ENCODE measurements at places on chromosomes 7 and 10.

DNA sequence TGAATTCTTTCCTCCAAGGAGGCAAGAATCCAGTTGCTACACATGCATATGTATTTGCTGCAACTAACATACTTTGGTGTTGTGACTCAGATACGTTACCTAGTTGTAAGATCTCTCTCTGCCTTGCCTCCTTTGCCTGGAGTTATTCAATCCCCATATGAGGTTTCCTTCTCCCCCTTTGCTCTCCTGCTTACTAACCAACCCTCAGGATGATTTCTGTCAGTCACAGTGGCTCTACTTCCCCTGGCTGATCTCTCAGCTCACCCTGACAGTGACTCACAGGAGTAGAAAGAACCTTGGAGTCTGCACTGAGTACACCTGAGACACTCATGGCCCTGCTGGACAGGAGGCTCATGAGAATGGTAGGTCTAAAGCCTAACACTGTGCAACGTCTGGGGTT, 92.0 kb downstream of the TMEM106B start:
- DNase-seq, result no peak

DNA sequence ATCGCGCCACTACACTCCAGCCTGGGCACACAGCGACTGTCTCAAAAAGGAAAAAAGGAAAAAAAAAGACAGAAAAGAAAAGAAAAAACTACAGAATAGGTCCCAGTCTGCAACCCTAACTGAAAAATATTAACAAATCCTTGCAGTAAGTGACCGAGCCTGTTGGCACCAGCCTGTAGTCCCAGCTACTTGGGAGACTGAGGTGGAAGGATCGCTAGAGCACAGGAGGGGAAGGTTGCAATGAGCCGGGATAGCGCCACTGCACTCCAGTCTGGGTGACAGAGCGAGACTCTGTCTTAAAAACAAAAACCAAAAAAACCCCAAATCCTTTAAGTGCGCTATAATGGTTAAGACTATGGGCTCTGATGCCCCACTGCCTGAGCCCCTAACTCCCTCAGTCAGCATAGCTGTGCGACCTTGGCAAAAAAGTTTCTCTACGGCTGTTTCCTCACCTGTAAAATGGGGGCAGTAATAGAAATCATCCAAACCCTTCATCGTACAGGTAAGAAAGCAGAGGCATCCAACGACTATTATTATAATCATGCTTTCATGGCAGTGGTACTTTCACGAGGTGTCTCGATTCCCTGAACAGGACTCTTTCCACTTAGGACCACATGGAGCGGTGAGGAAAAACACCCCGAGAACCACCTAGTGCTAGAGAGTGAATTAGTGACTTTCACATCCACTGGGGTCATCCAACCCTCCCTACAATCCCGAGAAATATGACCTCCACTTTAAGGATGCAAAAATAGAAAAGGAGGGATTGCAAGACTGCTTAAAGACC, 755 bp downstream of the TOMM7 start:
- DNase-seq, result no peak

DNA sequence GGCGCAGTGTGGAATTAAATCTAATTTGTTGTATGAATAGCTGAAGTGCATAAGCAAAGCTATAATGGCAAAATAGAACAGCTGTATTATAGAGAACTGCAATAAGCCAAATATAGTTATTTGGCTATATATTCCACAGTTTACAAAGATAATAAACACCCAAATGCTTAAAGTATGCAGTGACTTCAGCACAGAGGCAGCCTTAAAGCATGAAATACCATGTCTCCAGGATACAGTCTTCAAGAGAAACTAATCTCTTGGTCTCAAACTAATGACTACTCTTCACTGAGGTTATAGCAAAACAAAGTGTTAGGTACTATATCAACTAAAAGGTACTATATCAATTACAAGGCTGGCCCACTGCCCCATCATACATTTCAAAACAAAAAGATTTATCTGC, 48.0 kb downstream of the NT5C2 start:
- peak; percentile 22 for DNase-seq

DNA sequence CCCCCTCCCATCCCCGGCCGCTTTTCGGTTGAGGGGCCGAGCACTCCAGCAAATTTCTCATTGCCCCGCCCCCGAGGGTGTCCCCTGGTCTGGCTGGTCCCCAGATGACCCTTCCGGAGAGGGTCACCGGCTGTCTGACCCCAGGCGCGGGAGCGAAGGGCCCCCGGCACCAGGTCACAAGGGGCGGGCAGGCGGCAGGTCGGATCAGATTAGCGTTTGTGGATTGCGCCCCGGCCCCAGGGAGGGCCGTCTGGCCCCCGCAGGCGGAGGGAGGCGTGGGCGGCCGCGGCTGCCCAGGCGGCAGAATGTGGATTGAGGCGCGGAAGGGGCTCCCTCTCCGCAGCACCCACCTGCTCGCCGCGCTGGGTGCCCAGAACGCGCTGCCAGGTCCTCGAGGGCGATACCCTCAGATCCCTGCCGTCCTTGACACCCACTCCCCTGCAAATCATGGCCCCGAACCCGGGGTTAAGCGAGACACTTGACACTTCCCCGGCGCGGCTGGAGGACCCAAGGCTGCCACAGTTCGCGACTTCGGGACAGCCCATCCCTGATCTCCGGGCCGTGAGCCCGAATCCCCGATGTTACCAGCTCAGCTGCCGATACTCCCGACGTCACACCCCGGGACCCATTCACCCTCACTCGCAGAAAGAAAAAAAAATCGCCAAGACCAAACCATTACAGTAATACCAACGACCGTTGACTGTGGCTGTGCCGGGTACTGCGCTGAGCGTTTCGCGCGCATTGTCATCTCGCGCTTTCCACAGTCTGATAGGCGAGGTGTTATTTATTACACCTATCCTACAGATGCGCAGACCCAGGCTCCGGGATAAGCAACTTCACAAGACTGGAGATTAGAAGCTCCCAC, 953 bp downstream of the NODAL start:
- no peak for DNase-seq

DNA sequence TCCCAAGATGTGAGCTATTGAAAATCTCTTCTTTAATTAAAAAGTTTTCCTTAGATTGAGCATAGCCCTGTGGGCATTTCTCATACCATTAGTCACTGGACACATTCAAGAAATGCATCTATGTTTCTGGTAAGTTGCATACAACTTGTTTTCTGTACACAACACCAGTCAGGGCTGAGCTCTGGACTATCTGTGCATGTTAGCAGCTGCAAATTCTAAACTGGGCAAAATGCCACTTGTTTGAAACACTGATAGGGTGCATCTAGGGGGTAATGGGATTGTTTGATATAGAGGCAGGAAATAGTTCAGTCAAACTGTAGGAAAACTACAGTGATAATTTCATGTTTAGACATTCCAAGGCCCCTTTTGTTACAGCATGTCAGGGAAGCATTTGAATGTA, 145.6 kb upstream of the NPY start:
- no peak for DNase-seq

DNA sequence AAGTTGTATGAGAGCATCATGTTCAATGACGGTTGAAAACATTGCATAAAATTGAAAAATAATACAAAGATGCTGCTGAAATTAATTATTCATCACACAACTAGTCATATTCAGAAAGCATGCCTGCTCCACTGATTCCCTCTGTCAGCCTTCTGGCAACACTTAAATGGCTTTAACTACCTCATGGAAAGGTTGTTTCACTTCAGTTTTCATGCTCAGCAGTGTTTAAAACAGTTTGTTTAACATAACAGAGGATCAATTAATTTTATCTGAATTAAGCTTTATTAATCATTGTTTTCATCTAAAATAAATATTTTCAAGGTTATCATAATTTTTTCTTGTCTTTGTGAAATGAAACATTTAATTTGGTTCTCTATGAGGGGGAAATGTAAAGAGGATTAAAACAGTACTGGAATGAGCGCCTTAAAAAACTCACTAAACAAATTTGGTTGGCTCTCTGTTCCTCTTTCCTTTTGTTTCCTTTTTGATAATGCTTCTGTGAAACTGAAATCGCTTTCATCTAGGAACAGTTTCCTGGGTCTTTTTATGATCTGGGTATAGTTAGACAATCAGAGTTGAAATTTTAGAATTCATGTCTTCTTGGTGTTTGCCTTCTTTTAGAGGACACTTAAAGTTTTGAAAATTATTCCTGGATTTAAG, 427.4 kb downstream of the SH2D4B start:
- no peak for DNase-seq

GRCh38 chr10:133347710-133348517, 741 bp downstream of the PRAP1 start:
- no peak for DNase-seq

- peak; percentile 42 for DNase-seq
Observed at GRCh38 chr7:139995017-139995915, 67.5 kb downstream of the PARP12 start.

- DNase-seq, result no peak
Observed at GRCh38 chr10:58300676-58301075, 31.7 kb downstream of the CISD1 start.

DNA sequence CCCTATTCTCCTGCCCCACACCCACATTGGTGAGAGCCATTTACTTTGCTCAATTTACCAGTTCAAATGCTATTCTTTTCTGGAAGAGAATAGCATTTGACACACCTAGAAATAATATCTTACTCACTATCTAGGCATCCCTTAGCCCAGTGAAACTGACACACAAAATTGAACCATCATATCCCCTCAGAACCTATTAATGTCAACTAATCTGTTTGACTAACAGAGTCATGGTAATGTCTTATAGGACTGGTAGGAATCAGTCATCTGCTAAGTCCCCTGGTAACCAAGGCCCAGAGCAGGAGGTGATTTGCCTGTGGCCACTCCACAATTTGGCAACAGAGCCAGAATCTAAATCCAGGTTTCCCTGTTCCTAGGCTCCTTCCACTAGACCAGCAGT, 63.3 kb downstream of the PPP1R3C start:
- DNase-seq, result no peak

DNA sequence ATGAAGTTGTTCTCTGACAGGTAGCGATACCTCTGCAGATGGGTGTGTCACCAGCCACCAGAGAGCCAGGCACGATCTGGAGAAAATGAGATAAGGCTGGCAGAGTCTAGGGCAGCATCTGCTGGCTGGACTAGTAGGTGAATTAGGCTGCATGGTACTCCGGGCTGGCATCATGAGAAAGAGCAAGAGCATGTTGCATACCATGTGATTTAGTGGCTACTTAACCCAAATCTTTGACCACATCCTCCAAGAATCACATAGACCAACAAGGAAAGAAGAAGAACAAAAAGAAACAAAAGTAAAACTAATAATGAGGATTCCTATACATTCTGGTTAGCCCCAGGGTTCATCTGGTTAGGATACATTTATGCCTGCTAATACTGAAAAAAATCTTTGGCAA, 23.4 kb upstream of the FAM170B start:
- no peak for DNase-seq

DNA sequence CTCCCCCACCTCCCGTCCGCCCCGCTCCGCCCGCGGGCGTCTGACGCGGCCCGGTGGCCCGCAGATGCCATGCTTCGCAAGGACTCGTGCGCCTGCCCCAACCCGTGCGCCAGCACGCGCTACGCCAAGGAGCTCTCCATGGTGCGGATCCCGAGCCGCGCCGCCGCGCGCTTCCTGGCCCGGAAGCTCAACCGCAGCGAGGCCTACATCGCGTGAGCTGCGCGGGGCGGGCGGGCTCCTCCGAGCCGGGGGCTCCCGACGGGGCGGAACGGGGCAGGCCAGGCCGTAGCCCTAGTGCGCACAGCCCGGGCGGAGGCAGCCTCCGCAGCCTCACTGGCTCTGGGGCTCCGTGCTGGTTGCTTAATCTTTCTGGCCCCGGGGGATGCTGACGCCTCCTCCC, 2.8 kb downstream of the ASIC3 start:
- peak; percentile 83 for DNase-seq

DNA sequence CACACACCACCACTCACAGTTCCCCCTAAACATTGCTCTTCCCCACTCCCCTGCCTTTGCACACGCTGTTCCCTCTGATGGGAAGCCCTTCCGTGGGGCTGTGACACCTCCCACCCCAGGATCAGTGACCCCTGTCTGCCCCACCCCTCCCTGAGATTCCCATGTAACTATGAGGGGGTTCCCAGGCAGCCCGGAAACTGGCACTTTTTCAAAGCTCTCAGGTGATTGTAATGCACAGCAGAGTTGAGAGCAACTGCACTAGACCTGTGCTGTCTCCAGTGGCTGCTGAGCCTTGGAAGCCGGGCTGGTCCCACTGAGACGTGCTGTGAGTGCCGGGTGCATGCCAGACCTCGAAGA, 29.8 kb downstream of the GPRIN2 start:
- DNase-seq, result no peak

DNA sequence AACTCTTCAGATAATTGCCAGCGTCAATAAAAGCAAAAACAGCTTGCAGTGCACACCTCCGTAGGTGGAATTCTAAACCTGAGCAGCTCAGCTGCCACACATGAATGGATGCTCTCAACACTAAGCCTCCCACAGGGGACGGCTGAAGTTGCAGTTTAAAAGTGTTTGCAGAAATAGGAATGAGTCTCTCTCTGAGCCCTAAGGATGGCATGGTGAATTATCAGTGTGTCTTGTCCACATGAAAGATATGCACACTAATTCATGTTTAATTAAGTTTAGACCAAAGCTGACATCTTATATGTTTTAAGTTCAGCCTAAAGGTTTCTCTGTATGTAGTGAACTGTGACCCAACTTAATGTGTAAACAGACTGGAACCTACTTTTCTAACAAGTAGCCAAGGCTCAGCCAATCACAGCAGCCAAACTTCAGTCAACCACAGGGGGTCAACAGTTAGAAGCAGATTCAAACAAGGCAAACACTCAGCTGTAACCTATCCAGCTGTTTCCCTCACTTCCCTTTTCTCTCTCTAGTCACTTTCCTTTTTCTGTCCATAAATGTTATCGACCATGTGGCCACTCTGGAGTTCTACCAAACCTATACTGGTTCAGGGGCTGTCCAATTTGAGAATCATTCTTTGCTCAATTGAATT, 38.1 kb downstream of the CTTNBP2 start:
- no peak for DNase-seq

GRCh38 chr10:110618230-110618610, 25.9 kb upstream of the RBM20 start:
- DNase-seq, result no peak

DNA sequence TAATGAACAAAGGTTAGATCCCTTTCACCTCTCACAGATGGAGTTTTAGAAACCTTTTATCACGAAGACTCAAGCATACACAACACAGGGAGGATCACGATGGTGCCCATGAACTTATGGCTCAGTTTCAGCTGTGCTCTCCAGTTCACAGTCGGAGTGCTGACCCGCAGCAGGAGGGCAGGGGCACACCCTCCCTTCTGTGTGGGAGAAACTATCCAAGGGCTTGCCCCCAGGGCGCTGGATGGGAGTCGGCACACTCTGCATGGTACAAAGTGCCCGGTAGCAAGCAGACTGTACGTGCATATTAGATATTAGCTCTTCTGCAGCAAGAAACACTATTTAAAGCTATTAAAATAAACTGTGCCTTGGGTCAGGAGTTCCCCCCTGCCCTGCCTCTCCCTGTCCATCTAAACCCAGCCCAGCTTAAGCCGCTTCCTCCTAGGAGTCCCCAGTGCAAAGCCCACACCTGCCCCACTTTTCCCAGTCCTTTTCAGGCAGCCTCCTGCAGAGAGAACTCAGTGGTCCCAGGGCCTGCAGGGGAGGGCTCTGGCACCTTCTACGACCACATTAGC, 76.5 kb downstream of the CHST15 start:
- DNase-seq, result no peak

All from AG20443 (cell line).